ENCODE measurements at places on chromosomes 6 and 20.

GRCh38 chr6:11363881-11364576, 131.6 kb upstream of the NEDD9 start:
- H3K27ac ChIP-seq, result no peak overlapping the region
- H3K27me3 ChIP-seq, result no peaks in the 10 kb centered on the region
- peaks cover 17% of the 10 kb centered on the region for H3K4me1 ChIP-seq
- no peak for DNase-seq
- H3K4me3 ChIP-seq, result no peak overlapping the region
- no peaks in the 10 kb centered on the region for H3K36me3 ChIP-seq

DNA sequence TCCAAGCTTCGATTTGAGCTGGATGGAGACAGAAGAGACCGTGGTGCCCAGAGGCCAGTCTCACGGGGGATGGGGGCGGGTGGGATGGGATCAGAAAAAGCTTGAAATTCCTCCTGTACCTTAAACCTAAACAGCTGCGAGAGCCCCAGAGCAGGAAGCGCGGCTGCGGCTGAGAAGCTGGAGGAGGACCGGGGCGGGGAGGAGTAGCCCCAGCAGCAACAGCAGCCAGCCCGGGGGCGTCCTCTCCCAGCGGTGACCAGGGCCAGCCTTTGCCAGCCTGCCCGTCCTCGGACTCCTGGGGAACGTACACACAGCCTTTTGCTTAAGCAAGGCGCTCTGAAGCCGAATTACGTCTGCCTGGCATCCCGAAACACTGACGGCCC, 17.4 kb upstream of the PRDM13 start:
- H3K4me1 ChIP-seq, result peaks cover 3% of the 10 kb centered on the region
- DNase-seq, result no peak
- peaks cover 91% of the 10 kb centered on the region for H3K27me3 ChIP-seq
- no peak overlapping the region for H3K27ac ChIP-seq

DNA sequence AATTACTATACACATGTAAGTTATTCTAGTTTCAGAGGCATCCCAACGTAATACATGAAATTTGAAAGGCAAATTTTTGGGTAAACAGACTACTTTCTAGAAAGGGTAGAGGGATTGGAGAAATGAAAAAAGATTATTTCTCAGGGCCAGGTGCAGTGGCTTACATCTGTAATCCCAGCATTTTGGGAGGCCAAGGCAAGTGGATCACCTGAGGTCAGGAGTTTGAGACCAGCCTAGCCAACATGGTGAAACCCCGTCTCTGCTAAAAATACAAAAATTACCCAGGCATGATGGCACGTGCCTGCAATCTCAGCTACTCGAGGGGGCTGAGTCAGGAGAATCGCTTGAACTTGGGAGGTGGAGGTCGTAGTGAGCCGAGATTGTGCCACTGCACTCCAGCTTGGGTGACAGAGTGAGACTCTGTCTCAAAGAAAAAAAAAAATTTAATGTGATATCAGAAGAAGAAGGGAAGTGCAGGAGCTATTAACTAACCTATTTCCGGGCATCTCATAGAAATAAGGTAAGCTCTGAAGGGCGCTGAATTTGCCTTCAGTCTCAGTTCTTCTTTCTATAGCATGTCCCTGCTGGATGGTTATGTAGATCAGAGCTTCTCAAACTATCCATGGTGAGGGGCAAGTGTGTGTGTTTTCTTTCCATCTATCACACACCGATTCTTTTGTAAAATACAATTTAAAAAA, 100.3 kb upstream of the MTHFD1L start:
- H3K27me3 ChIP-seq, result no peaks in the 10 kb centered on the region
- H3K36me3 ChIP-seq, result peaks cover 16% of the 10 kb centered on the region
- H3K4me3 ChIP-seq, result no peak overlapping the region
- H3K4me1 ChIP-seq, result peaks cover 45% of the 10 kb centered on the region

DNA sequence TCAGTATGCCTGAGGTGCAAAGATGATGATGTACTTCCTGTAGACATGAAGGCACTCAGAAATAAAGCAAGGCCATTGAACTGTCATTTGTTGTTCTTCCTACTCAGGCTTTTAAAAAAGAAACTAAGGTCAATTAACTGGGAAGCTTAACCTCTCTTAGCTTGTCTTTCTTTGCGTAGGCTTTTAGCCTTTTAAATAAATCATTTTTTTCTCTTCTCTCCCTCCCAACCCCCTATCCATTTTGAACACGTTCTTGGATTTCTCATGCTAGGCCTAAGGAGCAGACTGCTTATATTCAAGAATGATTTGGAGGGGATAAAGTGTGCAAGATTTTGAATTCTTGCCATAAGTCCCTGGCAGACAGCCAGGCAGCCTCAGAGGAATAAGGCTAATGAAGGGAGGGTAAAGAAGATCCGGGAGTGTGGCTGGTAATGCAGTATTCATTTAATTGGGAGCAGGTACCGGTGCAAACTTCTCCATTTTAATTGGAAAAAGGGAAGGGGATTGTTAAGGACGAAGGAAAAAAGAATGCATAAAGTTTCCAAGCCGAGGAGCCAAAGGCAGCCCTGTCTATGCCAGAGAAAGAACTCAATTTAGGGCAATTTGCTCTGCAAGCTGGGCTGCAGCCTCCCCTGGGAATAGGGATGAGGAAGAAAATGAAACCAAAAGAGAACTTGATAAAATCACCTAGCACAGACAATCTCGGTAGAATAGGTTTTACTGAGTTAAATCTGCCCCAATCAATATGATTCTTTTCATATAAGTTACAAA, 343.8 kb upstream of the MMS22L start:
- no peaks in the 10 kb centered on the region for H3K36me3 ChIP-seq
- no peaks in the 10 kb centered on the region for H3K27me3 ChIP-seq
- H3K4me1 ChIP-seq, result peaks cover 11% of the 10 kb centered on the region
- H3K4me3 ChIP-seq, result peak overlapping the region; percentile 21
- no peak for DNase-seq

DNA sequence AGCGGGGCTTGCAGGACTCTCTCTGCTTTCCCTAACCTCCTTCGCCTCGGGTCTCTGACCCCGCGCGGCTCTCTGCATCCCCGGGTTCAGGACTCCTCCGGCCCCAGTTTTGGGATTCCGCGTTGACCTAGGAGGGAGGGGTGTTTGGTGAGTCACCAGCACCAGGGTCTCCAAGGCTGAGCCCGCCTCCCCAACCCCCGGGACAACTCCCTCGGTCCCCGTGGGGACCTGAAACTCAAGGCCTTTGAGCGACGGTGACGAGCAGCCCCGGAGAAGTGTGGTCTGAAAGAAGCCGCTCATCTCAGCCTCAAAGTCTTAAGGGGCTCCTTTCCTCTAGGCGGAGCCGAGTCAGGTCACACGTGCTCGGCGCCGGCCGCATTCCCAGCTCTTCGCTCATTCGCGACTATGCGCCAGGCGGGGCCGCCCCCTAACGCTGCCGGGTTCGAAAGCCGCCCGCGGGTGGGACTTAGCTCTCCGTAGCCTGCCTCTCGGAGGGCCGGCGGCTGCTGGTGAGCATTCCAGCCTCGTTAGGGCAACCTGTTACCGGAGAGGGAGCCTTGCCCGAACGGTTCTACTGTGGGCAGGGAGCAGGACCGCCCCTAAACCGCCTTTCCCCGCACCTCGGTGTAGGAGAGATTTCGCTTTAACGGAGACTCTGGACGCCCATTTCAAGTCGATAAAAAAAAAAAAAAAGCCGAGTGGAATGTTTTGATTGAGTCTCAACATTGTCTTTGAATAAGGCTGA, 3.0 kb upstream of the PRDM13 start:
- H3K27ac ChIP-seq, result no peak overlapping the region
- peaks cover 5% of the 10 kb centered on the region for H3K4me1 ChIP-seq
- H3K4me3 ChIP-seq, result peak overlapping the region; percentile 72
- DNase-seq, result peak; percentile 76

- no peaks in the 10 kb centered on the region for H3K27me3 ChIP-seq
- peak overlapping the region; percentile 63 for H3K27ac ChIP-seq
- H3K4me1 ChIP-seq, result peaks cover 15% of the 10 kb centered on the region
- DNase-seq, result no peak
- no peak overlapping the region for H3K4me3 ChIP-seq
- H3K36me3 ChIP-seq, result peaks cover 9% of the 10 kb centered on the region
These were observed 55.6 kb downstream of the GOPC start for GRCh38 chr6:117546674-117547073.

DNA sequence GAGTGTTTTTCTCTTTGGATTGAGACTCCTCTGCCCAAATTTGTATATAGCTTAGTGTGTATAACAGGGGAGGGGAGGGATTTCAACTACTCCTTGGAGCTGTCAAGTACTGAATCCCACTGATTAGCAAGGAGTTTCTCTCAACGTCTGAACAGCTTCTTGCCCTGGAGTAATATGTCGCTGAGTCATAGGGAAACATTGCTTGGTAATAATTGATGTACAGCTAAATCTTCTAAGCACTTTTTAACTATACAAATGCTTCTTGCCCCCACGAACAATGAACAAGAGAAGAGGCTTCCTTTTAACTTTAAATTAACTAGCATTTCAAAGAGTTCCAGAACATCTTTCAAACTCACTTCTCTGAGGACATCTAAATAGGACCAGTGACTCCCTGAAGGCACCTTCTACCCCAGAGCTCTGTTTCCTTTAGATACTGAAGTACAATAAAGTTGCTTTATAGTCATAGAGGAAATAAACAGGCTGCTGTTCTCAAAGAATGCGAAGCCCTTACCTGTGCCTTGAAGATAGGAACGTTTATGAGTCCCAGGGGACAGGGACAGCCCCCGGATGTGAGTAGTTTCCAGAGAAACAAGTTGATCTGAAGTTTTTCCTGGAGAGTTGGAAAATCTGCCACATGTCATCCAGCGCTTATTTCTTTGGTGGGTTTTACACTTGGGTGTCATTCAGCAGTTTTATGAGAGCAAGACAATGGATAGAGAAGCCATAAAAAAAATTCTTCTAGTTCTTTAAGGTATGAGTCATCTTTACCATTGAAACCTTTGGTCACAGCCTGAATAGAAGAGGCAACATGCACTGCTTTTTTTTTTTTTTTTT, 462.5 kb upstream of the BTBD3 start:
- peaks cover 44% of the 10 kb centered on the region for H3K4me1 ChIP-seq
- H3K4me3 ChIP-seq, result peak overlapping the region; percentile 32
- DNase-seq, result no peak
- H3K36me3 ChIP-seq, result no peaks in the 10 kb centered on the region
- H3K27me3 ChIP-seq, result no peaks in the 10 kb centered on the region

GRCh38 chr6:85677234-85677956, 34.7 kb upstream of the SYNCRIP start:
- peak overlapping the region; percentile 99 for H3K4me3 ChIP-seq
- peaks cover 42% of the 10 kb centered on the region for H3K36me3 ChIP-seq
- H3K27me3 ChIP-seq, result peaks cover 5% of the 10 kb centered on the region
- DNase-seq, result no peak
- H3K4me1 ChIP-seq, result peaks cover 40% of the 10 kb centered on the region

GRCh38 chr20:62638679-62639406, 3.5 kb upstream of the SLCO4A1 start:
- H3K36me3 ChIP-seq, result no peaks in the 10 kb centered on the region
- no peak overlapping the region for H3K27ac ChIP-seq
- no peak for DNase-seq
- H3K4me3 ChIP-seq, result no peak overlapping the region

DNA sequence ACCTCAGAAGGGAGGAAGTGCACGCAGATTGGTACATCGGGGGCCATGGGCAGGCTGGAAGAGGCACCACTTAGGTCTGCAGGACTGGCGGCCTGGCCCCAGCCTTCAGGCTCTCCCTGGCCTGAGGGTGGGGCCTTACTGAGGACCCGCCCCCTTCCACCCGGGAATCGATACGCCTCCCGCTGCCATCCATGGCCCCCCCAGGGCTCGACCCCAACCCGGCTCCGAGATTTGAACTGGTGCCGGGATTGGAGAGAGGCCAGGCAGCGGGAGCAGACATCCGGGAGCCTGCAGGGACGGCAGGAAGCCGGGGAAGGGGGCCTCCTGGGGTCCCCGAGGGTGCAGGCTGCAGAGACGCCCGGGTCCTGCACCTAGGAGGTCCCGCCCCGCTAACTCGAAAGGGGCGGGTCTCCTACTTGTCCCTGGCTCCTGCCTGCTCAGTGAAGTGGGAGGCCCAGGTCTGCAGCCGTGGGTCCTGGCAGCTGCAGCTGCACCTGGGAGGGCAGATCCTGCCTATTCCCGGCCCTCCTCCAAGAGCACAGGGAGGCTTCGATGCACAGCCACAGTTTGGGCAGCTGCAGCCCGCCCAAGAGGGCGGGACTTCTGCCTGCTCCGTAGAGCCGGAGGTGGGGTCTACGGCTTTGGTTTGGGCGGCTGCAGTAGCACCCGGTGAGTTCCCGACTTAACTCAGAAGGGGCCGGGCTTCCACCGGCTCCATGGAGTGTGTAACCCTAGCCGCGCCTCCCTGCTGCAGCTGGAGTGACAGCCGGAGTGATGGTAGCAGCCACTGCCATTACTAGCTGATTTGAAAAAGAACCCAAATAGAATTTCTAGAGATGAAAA, 35.2 kb upstream of the TBC1D22B start:
- H3K4me3 ChIP-seq, result peak overlapping the region; percentile 91
- DNase-seq, result peak; percentile 85
- H3K36me3 ChIP-seq, result no peaks in the 10 kb centered on the region
- no peaks in the 10 kb centered on the region for H3K27me3 ChIP-seq
- H3K27ac ChIP-seq, result peak overlapping the region; percentile 80

DNA sequence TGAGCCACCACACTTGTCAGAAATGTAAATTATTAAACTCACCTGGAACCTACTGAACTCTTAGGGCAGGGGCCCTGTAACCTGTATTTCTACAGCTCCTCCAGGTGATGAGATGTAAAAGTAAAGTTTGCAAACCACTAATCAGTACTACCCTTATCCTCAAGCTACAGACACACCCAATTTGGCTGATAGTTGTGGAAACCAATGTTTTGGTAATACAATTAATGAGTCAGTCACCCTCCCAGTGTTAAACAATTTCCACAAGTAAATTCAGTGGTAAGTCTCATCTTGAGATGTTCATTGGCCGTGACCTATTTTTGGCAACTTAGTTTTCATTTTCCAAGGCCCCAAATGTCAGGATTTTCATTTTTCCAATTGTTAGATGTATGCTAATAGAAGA, 29.6 kb downstream of the GCNT2 start:
- DNase-seq, result no peak
- peaks cover 18% of the 10 kb centered on the region for H3K4me1 ChIP-seq
- peaks cover 2% of the 10 kb centered on the region for H3K27me3 ChIP-seq
- H3K27ac ChIP-seq, result no peak overlapping the region
- no peaks in the 10 kb centered on the region for H3K36me3 ChIP-seq

- H3K4me1 ChIP-seq, result peaks cover 11% of the 10 kb centered on the region
- H3K36me3 ChIP-seq, result no peaks in the 10 kb centered on the region
These were observed 67.4 kb downstream of the MOXD1 start for GRCh38 chr6:132333639-132334520.

GRCh38 chr6:139277161-139277560, 14.6 kb downstream of the TXLNB start:
- no peak overlapping the region for H3K4me3 ChIP-seq
- no peaks in the 10 kb centered on the region for H3K27me3 ChIP-seq
- no peak overlapping the region for H3K27ac ChIP-seq
- DNase-seq, result no peak
- H3K36me3 ChIP-seq, result no peaks in the 10 kb centered on the region

- H3K4me1 ChIP-seq, result peaks cover 28% of the 10 kb centered on the region
- peak; percentile 36 for DNase-seq
- no peak overlapping the region for H3K27ac ChIP-seq
- peaks cover 19% of the 10 kb centered on the region for H3K27me3 ChIP-seq
- H3K4me3 ChIP-seq, result no peak overlapping the region
These were observed 4.2 kb upstream of the APMAP start for GRCh38 chr20:24996449-24997377.

GRCh38 chr6:167136376-167136775, 13.5 kb downstream of the CCR6 start:
- no peak overlapping the region for H3K27ac ChIP-seq
- H3K36me3 ChIP-seq, result no peaks in the 10 kb centered on the region
- no peak overlapping the region for H3K4me3 ChIP-seq
- DNase-seq, result no peak
- peaks cover 13% of the 10 kb centered on the region for H3K27me3 ChIP-seq
- peaks cover 21% of the 10 kb centered on the region for H3K4me1 ChIP-seq

GRCh38 chr6:161152907-161153662, 120.8 kb downstream of the AGPAT4 start:
- H3K36me3 ChIP-seq, result peaks cover 24% of the 10 kb centered on the region
- no peak overlapping the region for H3K4me3 ChIP-seq
- H3K4me1 ChIP-seq, result no peaks in the 10 kb centered on the region
- no peak overlapping the region for H3K27ac ChIP-seq

All from type B pancreatic cell (in vitro differentiated cells).